ENCODE measurements at places on chromosomes 5 and 9. TPM values are rescaled to one million over a fixed set of nuclear protein-coding genes. Genes with fewer than 3 reads are reported as not detected.

GFRA3 gene
- total RNA-seq, result not detected

IL4 gene
- total RNA-seq, result not detected

SLC6A19 gene
- total RNA-seq, result not detected

CDH9 gene
- total RNA-seq, result 2.8 TPM

TMEM215 gene
- not detected for total RNA-seq

NSMF gene
- 62.0 TPM for total RNA-seq

IQGAP2 gene
- total RNA-seq, result 37.7 TPM

ZNF608 gene
- 213 TPM for total RNA-seq

ARL14EPL gene
- total RNA-seq, result not detected

IARS1 gene
- total RNA-seq, result 180 TPM

KIAA1958 gene
- 29.8 TPM for total RNA-seq

PCDHB2 gene
- 34.2 TPM for total RNA-seq

SHOC1 gene
- total RNA-seq, result not detected

NR2F1-AS1 gene
- total RNA-seq, result 8.3 TPM

RIC1 gene
- 27.4 TPM for total RNA-seq

PAEP gene
- total RNA-seq, result not detected

IRF1 gene
- total RNA-seq, result 7.1 TPM

LPAR1 gene
- total RNA-seq, result 36.0 TPM

NEUROG1 gene
- not detected for total RNA-seq

CPEB4 gene
- 8.7 TPM for total RNA-seq

PCDHGA7 gene
- 1.1 TPM for total RNA-seq

GNAQ gene
- total RNA-seq, result 87.9 TPM

RBM22 gene
- total RNA-seq, result 52.4 TPM

ARHGEF39 gene
- 31.9 TPM for total RNA-seq

TMOD1 gene
- total RNA-seq, result 0.15 TPM

CDC25C gene
- 45.8 TPM for total RNA-seq

FOXD4L5 gene
- total RNA-seq, result 0.19 TPM

PCDHB10 gene
- total RNA-seq, result 9.3 TPM

OR2Y1 gene
- not detected for total RNA-seq

GAS1 gene
- 104 TPM for total RNA-seq

BHMT2 gene
- not detected for total RNA-seq

FOXD1 gene
- total RNA-seq, result 0.12 TPM

ZNF169 gene
- total RNA-seq, result 14.4 TPM

TIGD6 gene
- total RNA-seq, result 4.7 TPM

PHPT1 gene
- total RNA-seq, result 58.8 TPM

RELL2 gene
- total RNA-seq, result 3.9 TPM

CDH10 gene
- 0.65 TPM for total RNA-seq

SOX30 gene
- 0.17 TPM for total RNA-seq

C9orf152 gene
- not detected for total RNA-seq

INSL4 gene
- total RNA-seq, result not detected

C9orf43 gene
- 0.50 TPM for total RNA-seq

HTR1A gene
- total RNA-seq, result not detected

SEMA5A gene
- 11.9 TPM for total RNA-seq

STPG3 gene
- not detected for total RNA-seq

SYNPO gene
- 1.3 TPM for total RNA-seq

FAXDC2 gene
- total RNA-seq, result 7.3 TPM

FSD1L gene
- total RNA-seq, result 19.8 TPM

LCN15 gene
- total RNA-seq, result not detected

Data from neural progenitor cell (in vitro differentiated cells).